K562 (cell line): ENCODE measurements at places on chromosomes 2 and 18. TPM values are rescaled to one million over a fixed set of nuclear protein-coding genes. Genes with fewer than 3 reads are reported as not detected.
A peak's percentile ranks its signal among the peaks of the same experiment; 100 is the strongest.

NBAS gene
- 91.2 and 95.8 TPM in 2 replicates for total RNA-seq

DNA sequence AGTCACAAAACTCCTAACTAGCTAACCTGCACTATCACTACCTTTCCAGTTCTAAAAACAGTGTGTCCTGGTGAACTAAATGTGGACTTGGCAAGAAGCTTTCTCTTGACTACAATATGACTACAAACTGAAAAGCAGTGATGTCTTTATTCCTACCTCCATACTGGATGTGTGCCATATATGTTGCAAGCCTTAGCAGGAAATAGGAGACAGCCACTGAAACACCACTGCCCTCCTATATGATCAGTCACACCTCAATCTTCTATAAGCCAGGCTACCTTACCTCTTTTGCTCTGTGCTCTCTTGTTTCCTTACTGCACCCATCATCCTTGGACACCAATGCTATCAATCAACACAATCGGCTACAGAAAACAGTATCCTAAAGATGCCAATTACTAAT lies 34.1 kb downstream of the SS18 start:
- DNase-seq = no peak

DNA sequence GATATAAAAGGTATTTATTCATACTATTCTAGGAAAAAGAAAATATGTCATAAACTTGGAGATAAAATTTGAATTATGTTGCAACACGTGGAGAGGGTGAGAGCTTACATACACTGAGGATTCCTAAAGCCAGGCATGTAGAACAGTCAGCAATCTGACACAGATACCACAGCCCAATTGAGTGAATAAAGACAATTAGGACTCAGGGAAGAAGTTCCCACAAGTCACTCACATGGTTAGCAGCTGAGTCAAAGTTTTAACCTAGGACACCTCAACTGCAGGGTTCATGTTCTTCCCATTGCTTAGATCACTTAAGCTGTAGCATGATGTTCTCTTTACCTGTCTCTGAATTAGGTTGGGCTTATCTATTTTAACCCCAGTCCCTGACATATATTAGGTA lies 189.5 kb downstream of the CMPK2 start:
- DNase-seq = no peak

DNA sequence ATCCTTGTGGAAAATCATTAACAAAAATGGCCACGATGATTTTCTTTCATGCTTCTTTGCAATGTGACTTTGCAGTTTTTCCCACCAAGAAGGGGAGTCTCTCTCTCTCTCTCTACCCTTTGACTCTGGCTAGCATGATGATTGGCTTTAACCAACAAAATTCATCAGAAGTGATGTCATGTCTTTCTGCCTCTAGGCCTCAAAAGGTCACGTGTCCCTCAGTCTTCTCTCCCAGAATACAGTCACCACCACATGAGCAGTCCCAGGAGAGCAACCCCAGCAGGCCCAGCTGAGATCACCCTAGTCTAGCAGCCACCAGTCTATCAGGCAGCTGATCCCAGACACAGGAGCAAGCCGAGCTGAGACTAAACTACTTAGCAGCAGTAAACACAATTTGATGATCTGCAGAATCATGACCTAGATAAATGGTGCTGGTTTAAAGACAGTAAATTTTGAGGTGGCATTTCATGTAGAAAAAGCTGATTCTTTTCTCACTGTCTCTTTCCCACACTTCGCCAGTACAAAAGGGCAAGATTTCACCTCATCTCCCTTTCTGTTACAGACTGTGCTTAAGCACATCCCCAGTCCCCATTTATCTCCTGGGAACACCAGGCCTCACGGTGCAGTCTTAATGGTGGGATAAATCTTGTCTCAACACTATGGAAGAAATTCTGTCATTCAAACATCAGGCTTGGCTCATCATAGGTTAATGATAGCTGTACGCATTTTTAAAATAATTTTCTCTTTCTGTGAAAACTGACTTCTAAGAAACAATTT lies 132.7 kb downstream of the SCG2 start:
- no peak for DNase-seq

GRCh38 chr2:152335016-152335725 lies at the start of gene FMNL2:
Gene FMNL2 (plus strand): TSS chr2:152335174.
- DNase-seq = peak; percentile 76
